Mammary epithelial cell (primary cell): ENCODE measurements at places on chromosomes 5 and 9. TPM values are rescaled to one million over a fixed set of nuclear protein-coding genes. Genes with fewer than 3 reads are reported as not detected.

OGN gene
- not detected for total RNA-seq

LRRC19 gene
- total RNA-seq, result not detected in 2 replicates

C5orf58 gene
- total RNA-seq, result not detected in 2 replicates

FOXD4L3 gene
- 0.33 TPM for total RNA-seq

OR2V2 gene
- not detected for total RNA-seq

KCNIP1 gene
- total RNA-seq, result not detected in 2 replicates

PCSK5 gene
- total RNA-seq, result 2.4 and 2.7 TPM in 2 replicates

NDST1 gene
- total RNA-seq, result 128 TPM

CCL28 gene
- 1.3 and 2.7 TPM in 2 replicates for total RNA-seq

GDA gene
- not detected for total RNA-seq

CETN3 gene
- 27.4 and 28.3 TPM in 2 replicates for total RNA-seq

THBS4 gene
- 0.88 and 0.92 TPM in 2 replicates for total RNA-seq

ANKRD34B gene
- total RNA-seq, result not detected in 2 replicates

LEAP2 gene
- total RNA-seq, result 0.80 and 1.1 TPM in 2 replicates

ADGRD2 gene
- total RNA-seq, result 0.50 TPM

PCA3 gene
- total RNA-seq, result not detected

OR1L1 gene
- not detected for total RNA-seq

ENTREP1 gene
- 5.0 and 6.2 TPM in 2 replicates for total RNA-seq

C9 gene
- total RNA-seq, result under 0.01 TPM

SLC36A2 gene
- not detected for total RNA-seq

PRSS3 gene
- 24.4 and 27.6 TPM in 2 replicates for total RNA-seq

NTRK2 gene
- total RNA-seq, result 1.5 TPM

PTPRD gene
- 0.50 TPM for total RNA-seq

KCNT1 gene
- total RNA-seq, result not detected

PFN3 gene
- total RNA-seq, result not detected

REEP2 gene
- 26.5 TPM for total RNA-seq

ARHGEF37 gene
- total RNA-seq, result 6.9 and 11.0 TPM in 2 replicates

CD14 gene
- 1.7 and 2.4 TPM in 2 replicates for total RNA-seq

OMD gene
- not detected in 2 replicates for total RNA-seq

GLRA1 gene
- total RNA-seq, result not detected

HTR4 gene
- total RNA-seq, result not detected in 2 replicates

BASP1 gene
- 27.0 TPM for total RNA-seq

MUSK gene
- not detected in 2 replicates for total RNA-seq

C8G gene
- total RNA-seq, result 0.50 TPM

IFNA2 gene
- not detected for total RNA-seq

SOX30 gene
- total RNA-seq, result not detected

KCTD16 gene
- 0.13 and 0.21 TPM in 2 replicates for total RNA-seq

MLANA gene
- not detected for total RNA-seq

NEURL1B gene
- 0.50 TPM for total RNA-seq

PRUNE2 gene
- total RNA-seq, result 9.2 TPM

ARL14EPL gene
- total RNA-seq, result not detected in 2 replicates

PLEKHG4B gene
- 1.8 TPM for total RNA-seq

SLC22A4 gene
- 2.0 TPM for total RNA-seq

ADAMTS16 gene
- total RNA-seq, result not detected

PCDHB7 gene
- 0.14 TPM in 1 of 2 replicates, not detected in the other for total RNA-seq

CLIC3 gene
- total RNA-seq, result 2.9 and 9.5 TPM in 2 replicates

MEF2C gene
- not detected in 2 replicates for total RNA-seq

OBP2B gene
- not detected in 2 replicates for total RNA-seq

FBXL7 gene
- 1.0 TPM for total RNA-seq

ELP1 gene
- 27.1 and 30.2 TPM in 2 replicates for total RNA-seq

MATR3 gene
- total RNA-seq, result 185 TPM

SCGB3A1 gene
- total RNA-seq, result not detected

PCDHB2 gene
- total RNA-seq, result 2.2 TPM

CLTA gene
- 217 and 241 TPM in 2 replicates for total RNA-seq

ELOVL7 gene
- 21.0 and 39.2 TPM in 2 replicates for total RNA-seq

GABRB2 gene
- not detected in 2 replicates for total RNA-seq

SAXO1 gene
- not detected in 2 replicates for total RNA-seq

CCL21 gene
- total RNA-seq, result not detected

VCAN gene
- 234 TPM for total RNA-seq

CACNA1B gene
- 0.03 and 0.09 TPM in 2 replicates for total RNA-seq
